ENCODE measurements at places on chromosomes 5 and 9.

- no peak for DNase-seq
These were observed 182.3 kb downstream of the IRX2 start for GRCh38 chr5:2569176-2569575.

- peak; percentile 50 for DNase-seq
These were observed 176.9 kb downstream of the RAB3C start for GRCh38 chr5:58759745-58760144.

DNA sequence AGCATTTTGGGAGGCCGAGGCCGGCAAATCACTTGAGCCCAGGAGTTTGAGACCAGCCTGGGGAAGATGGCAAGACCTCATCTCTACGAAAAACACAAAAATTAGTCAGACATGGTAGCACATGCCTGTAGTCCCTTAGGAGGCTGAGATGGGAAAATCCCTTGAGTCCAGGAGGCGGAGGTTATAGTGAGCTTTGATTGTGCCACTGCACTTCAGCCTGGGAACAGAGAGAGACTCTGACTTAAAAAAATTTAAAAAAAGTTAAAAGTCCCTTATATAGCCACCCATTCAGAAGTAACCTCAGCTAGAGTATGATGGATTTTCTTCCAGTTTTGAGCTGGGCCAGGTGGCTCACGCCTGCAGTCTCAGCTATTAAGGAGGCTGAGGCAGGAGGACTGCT is 72.4 kb downstream of the UGCG start:
- no peak for DNase-seq

- DNase-seq, result peak; percentile 67
These were observed 1.1 kb upstream of the GPSM1 start for GRCh38 chr9:136326061-136326760.

DNA sequence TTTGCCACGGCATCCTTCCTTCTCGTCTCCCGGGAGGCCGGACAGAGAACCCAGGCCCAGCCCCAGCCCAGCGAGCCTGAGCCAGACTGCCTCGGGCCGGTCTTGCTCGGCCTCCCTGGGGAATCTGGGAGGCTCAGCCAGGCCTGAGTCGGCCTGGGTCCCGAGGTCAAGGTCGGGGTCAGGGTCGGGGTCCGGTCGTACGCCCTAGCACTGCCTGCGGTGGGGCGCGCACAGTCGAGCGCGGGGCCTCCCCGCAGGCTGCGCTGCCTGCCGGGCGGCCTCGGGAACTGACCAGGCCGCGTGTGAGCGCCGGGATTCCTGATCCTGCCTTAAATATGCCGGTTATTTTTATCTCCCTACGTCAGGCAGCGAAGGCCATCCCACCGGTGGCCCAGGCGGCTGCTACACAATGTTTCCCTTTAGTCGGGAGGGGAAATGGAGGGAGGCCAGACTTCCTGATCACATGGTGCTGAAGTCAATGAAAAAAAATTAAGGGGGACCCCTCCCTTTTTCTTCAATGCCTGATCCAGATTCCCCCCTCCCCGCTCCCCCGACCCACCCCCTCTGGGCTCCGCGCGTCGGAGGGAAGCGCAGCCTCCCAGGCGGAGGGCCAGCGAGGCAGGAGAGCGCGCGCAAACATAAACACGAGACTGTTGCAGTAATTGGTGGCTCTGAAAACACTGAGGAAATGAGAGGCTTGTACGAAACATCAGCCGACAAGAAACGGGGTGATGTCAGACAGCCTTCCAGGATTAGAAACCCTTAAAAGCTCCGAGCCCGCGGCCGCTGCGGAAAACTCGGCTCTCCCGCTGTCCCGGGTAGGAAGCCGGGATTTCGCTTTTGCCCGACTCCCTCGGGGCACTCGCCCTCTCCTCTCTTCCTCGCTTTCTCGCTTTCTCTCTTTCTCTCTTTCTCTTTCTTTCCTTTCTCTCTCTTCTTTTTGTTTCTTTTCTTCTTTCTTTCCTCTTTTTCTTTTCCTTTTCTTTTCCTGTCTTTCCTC is 148.2 kb upstream of the KLF4 start:
- peak; percentile 84 for DNase-seq

DNA sequence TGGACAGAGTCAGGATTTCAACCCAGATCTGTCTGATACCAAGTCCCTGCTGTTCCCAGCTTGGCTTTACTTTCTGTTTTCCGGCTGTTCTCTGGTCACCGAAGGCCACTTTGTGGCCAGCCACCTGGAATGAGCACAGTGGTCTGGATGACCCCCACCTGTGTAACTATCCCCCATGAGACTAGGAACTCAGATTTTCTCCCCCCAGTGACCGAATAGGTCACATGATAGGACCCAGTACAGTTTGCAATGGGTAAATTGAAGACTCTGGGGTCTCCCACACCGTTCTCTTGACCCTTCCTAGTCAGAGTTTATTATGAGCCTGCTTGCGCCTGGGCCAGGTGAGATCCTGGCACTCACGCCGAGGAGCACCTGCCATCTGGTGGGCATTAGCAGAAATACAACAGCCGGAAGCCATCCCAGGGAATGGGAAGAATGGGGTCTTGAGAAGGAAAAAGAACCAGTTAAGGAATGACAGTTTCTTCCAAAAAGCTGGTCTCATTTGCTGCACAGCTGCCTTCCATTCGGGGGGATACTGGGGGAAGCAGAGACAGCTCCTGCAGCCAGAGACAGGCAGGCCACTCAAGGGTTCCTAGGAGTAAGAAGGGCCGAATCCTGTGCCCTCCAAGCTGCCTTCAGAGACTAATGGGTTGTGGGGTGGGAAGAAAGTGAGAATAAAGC is 7.1 kb downstream of the PHYHD1 start:
- DNase-seq, result peak; percentile 81

DNA sequence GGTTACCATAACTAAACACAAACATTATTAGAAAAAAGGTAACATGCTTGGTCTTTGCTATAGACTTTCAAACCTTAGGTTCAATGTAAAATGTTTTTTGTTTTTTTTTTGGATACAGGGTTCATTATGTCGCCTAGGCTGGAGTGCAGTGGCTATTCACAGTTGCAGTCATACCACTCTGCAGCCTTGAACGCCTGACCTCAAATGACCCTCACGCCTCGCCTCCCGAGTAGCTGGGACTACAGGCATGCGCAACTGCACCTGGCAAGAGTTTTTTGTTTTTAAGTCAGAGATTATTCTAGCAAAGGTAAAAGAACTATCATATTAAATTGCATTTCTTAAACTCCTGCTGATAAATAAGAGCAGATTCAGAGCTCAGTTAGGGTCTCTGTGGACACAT is 55.1 kb upstream of the NR5A1 start:
- no peak for DNase-seq

GRCh38 chr9:93266521-93267001 is 82.6 kb downstream of the WNK2 start:
- no peak for DNase-seq

GRCh38 chr5:106106384-106106783 is 1564.4 kb downstream of the EFNA5 start:
- no peak for DNase-seq

DNA sequence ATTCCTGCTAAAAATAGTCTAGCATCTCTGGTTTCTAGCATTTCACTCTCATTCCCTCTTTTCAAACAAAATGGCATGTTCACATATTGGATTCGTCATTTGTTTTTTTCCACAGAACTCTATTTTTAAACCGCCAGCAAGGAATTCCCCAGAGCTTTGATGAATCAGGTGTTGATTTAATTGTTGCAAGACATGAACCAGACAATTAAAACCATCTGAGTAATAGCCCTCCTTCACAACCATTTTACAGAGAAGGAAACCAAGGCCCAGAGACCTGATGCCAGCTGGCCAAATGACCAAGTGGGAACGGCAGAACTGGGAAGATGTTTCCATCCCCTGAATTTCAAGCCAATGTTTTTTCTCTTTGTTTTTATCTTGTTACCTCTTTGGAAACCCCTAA is 167.0 kb downstream of the CAAP1 start:
- no peak for DNase-seq

DNA sequence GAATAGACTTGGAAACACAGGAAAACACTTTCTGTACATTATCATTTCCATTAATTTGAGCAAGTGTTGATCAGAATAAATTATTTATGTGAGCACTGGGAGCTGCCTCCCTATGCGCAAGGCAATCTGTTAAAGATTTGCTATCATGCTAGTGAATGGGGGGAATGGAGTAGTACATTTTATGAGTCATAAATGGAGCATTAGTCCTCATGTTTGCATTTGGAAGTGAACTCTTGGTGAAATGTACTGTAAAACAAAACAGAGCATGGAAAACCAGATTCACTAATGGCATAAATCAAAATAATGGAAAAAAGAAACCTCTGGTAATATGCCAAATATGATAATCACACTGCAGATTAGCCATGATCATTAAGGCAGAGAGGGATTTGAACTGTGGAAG is 40.5 kb upstream of the TMC1 start:
- no peak for DNase-seq

- no peak for DNase-seq
These were observed 81.0 kb upstream of the HTR4 start for GRCh38 chr5:148735301-148735835.

GRCh38 chr9:28951945-28952344 is 1378.7 kb upstream of the C9orf72 start:
- no peak for DNase-seq

DNA sequence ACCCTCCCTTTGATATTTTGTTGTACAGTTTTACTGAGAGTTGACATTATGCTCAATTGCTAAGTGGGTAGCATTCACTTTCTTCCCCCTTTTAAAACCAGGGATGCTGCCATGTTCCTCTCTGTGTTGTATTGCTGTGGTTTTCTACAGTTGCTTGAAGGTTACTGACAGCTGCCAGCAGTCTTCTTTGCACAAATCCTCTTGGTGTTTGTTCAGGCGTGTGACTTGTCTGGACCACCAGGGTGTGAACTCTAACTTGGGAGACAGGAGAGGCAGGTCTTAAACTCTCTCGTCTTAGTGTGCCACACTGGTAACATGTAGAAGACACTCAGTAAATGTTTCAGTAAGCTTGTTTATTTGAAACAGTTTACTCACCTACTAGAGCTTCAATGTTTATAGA is 25.1 kb downstream of the SLC44A1 start:
- no peak for DNase-seq

- no peak for DNase-seq
These were observed 209.8 kb downstream of the CDH12 start for GRCh38 chr5:22643356-22643755.

DNA sequence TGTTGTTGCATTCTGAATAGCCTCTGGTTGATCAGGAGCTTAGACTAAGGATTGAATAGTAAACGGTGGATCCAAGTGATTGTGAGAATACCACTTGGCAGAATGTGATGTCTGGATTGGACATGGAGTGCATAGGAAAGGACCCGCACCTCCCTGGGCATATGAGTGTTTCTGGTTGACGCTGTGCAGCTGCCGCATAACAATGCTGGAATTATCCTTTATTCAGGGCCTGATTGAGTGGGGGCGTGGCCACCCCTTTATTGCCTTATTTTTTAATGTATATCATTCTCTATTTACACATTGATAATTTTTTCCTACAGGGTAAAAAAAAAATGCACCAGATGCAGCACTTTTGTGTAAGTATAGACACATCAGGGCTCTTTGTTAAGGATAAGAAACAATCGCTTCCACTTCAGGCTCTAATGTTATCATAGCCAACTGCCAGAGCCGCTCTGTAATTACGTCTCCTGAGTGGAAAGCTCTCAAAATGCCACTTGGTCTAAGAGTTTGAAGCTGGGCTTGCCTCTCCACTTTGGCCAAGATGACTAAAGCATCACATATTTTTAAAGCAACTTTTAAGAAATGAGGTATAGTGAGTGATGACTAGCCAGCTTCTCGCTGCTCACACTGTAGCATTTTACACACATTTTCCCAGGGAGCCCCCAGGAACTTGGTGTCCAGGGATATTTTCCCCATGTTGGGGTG is 5.7 kb downstream of the FGD3 start:
- DNase-seq, result no peak

GRCh38 chr9:120894321-120895148 is 17.5 kb upstream of the PHF19 start:
- peak; percentile 40 for DNase-seq

GRCh38 chr9:3809724-3810123 is 283.9 kb upstream of the RFX3 start:
- no peak for DNase-seq

DNA sequence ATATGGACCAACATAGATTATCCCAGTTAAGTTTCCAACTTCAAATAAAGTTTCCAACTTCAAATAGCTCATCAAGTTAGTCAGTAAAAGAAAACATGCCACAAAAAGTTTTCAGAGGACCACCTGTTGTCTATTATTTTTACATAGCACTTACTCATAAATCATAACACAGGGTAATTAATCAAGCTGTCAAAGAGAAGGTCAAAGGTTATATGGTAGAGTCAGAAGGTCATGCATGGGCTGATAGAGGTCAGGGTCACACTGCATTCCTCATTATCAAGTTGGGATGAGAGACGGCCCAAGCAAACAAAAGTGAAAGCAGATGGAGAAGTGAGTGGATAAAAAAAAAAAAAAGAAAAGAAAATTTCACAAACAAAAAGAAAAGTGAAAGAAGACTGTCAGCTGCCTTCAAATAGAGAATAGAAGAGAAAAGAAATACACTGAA is 145.5 kb upstream of the POU5F2 start:
- DNase-seq, result no peak

DNA sequence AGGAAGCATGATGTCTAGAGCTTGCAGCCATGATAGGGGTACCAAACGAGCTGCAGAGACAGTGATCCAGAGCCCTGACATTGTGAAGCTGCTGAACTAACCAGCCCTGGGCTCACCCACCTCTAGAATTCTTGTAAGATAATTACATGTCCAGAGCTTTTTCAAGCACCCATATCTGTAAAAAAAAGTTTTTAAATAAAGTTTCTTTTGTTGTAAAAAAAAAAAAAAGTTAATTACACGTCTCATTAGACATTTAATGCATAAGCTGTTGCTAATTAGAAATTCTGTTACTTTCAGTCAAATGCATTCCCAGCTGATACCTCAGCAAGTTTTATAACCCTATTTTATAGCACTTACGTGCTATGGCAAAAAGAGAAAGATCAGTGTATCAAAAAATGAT is 65.6 kb downstream of the C9orf85 start:
- DNase-seq, result no peak

DNA sequence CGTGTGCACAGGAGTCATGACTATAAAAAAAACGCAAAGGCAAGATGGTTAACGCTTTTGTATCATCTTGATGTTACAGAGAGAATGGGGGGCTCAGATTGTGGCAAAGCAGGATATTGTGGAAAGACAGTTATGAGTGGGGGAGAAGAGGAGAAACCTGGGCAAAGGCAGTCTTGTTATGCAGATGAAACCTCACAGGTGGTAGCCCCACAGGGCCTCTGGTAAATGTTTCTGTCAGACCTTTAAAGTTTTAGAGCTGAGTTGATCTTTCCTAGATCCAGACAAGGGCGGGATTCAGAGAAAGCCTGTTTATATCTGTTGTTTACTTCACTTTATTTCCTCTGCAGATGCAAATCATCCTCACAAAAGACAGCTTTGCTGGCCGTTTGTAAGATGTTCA is 55.2 kb downstream of the C9orf85 start:
- no peak for DNase-seq

GRCh38 chr5:103674739-103675138 is 112.2 kb upstream of the NUDT12 start:
- no peak for DNase-seq

DNA sequence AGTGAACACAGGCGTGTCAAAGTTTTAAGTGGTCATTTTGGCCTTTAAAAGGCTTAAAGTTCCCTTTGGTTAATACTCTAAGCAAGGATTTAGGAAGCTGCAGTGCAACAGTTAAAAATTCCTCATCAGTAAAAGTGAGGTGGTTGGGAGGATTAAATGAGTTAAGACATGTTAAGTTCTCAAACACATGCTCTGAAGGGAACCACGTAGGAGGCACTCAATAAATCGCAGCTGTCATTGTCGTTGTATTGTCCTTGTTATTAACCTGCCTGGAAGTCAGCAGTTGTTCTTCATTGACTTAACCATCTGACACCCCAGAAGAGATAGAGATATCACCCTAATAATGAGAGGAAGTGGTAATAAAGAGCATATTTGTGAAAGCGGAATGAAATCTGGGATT is 247.5 kb downstream of the MARCHF11 start:
- no peak for DNase-seq

- DNase-seq, result no peak
These were observed 884.0 kb upstream of the ACO1 start for GRCh38 chr9:31500422-31500821.

Data from cerebellum (tissue), 4 donors.